ENCODE measurements at places on chromosomes 13 and 19.

DNA sequence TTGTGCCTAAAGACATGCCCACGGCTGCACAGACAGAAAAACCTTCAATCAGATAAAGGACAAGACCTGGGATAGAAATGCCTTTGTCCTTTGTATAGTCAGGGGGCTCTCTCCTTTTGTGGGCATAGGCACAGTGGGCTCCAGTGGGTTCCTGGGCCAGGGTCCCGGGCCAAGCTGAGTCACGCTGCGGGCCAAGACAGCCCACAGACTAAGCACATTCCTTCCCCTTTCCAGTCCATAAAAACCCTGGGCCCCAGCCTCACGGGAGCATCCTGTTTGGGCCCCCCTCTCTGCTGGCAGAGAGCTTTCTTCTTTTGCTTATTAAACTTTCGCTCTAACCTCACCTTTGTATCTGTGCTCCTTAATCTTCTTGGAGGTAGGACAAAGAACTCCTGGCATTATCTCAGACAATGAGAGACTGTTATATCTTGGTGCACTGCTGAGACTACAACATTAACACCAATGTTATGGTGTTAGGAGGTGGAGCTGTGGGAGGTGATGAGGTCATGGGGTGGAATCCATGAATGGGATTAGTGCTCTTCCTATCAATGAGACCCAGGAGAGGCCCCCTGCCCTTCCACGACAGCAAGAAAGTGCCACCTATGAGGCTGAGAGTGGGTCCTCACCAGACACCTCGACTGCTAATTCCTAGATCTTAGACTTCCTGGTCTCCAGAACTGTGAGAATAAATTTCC, 20.8 kb upstream of the FBXL3 start:
- no peak for DNase-seq

- no peak for DNase-seq
Measured at GRCh38 chr19:51148580-51148979, 6.5 kb downstream of the SIGLEC7 start.

DNA sequence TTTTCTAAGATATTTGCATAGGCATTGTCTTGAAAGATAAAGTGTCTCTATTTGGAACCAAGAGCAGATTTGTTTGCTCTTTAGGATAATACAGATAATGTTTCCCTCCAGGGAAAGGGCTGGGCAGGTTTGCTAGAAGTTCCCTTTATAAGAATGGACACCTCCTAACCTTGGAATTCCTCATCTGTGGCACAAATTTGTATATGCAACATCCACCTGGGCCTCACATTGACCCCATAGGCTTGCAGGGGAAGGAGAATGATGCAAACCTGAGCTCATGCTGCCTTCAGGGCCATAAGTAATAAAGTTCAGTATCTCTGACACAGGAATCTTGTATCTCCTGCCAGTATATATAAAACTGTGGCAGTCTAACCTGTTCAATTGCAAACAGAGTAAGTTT, 508.4 kb upstream of the MIR17HG start:
- no peak for DNase-seq

DNA sequence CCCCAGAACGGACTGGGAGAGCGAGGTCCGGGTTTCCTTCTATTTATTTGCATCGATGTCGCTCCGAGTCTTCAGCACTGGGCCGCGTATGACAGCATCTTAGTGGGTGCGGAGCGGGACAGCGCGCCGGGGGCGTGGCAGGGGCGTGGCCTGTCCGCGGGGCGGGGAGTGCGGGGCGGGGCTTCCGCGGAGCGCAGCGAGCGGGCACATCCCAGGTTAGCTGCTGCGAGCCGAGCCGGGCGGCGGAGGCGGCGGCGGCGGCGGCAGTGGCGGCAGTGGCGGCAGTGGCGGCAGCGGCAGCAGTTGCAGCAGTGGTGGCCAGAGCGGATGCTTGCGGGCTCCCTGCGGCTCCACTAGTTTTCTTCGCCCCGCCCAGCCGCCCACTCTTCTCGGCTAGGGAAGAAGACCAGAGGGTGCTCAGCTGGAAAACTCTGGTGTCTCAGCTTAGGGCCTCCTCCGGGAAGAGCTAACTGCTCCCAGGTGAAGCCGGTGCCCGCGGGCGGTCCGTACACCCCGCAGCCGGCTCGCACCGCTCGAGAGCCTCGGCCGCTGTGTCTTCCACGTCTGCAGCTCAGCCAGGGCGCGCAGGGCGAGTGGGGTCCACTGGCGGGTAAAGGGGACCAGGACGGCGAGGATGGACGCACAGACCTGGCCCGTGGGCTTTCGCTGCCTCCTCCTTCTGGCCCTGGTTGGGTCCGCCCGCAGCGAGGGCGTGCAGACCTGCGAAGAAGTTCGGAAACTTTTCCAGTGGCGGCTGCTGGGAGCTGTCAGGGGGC, at the start of gene GPC5:
GPC5 (plus strand) TSS at position 209 of the 776 bp plus-strand sequence.
- peak; percentile 57 for DNase-seq

Data from omental fat pad (tissue), 4 donors.